ENCODE measurements at places on chromosomes 5 and 9. TPM values are rescaled to one million over a fixed set of nuclear protein-coding genes. Genes with fewer than 3 reads are reported as not detected.

SPATA31D3 gene
- total RNA-seq: not detected

PCDHGA9 gene
- total RNA-seq: 3.9 TPM

GALNT12 gene
- 2.5 TPM for total RNA-seq

GMCL2 gene
- total RNA-seq: not detected

OSTF1 gene
- 41.6 TPM for total RNA-seq

GFI1B gene
- not detected for total RNA-seq

SGCD gene
- total RNA-seq: 10.6 TPM

FBXW11 gene
- 97.1 TPM for total RNA-seq

GPR150 gene
- under 0.01 TPM for total RNA-seq

PLAC8L1 gene
- not detected for total RNA-seq

SPATA31A3 gene
- total RNA-seq: not detected

GRCh38 chr5:94545870-94546625, 72.4 kb downstream of the KIAA0825 start:
- DNase-seq: no peak

DNA sequence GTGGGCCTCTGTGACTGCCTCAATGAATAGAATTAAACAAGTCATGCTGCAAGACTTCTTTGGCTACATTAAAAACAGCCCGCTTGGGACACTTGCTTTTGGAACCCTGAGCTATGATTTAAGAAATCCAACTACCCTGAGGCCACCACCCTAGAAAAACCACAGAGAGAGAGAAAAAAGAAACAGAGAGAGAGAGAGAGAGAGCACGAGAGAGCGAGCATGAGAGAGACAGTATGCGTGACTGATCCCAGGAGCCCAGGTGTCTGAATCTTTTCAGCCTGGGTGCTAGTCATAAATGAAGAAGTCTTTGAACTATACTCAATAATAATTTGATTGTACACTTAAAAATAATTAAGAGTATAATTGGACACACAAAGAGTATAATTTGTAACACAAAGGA, 123.1 kb upstream of the FREM1 start:
- no peak for DNase-seq

DNA sequence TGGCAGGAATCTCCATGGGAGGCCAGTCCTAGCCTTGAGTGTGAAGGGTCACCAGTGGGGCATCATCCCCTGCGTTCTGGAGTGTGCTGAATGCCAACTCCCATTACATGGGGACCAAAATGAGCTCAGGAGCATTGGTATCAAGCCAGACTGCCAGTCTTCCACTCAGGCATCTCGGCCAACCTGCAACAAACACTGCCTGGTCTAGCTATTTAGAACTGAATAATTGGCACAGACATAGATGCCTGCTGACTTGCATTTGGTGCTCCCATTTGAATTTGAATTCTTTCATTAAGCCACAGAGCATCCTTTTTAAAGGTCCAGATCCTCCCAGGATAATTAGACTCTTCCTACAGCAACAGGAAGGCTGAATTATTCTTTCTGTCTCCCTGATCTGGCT, 116.6 kb upstream of the ABCA1 start:
- no peak for DNase-seq

DNA sequence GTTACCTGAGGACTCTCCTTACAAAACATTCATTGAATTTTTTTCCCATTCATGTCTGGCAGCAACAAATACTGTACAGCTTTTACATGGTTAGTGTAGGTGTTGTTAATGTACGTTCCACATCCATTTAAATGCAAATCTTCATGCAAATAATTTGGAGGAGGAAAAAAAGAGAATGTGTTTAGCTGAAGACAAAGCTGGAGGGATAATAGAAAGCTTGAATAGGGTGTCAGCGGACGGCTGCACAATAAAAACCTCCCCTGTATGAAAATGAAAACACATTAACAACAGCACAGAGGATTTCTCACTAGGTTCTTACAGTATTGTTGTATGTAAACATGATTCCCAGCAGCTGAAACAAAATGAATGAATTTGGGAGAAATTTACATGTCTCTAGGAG, 231.5 kb downstream of the ZNF608 start:
- no peak for DNase-seq

DNA sequence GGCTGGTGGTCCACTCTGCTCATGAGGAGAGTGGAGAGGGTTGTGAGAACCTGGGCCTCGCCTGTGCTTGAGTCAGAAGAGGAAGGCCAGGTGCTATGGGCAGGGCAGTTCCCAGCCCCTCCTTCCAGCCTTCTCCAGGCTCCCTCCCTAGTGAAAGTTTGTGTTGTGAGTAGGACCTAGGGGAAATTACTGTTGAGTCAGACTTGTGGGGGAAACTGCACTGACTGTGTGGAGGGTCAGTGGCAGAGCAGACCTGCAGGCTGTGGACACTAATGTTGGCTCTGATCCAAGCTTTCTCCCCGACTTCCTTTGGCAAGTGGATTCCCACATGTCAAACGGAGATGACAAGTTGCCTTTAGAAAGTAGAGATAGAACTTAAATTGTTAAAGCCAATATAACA, 102.6 kb downstream of the ARHGAP26 start:
- DNase-seq: peak; percentile 65

DNA sequence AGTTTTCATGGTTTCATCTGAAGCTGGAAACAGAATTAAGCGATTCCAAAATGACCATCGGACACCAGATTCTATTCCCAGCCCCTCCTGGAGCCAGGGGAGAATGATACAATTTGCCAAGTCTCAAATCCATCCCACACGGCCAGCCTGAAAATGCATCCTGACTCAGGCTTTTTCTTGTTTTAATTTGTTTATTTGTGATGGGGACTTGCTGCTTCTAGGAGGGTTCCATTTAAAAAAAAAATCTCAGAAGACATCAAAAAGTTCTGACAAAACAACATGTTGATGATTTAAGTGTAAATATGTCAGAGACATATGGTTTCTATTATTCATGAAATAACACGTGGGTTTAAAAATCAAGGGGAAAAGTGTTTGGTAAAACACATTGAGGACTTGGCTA, 173.2 kb downstream of the GAS1 start:
- no peak for DNase-seq

DNA sequence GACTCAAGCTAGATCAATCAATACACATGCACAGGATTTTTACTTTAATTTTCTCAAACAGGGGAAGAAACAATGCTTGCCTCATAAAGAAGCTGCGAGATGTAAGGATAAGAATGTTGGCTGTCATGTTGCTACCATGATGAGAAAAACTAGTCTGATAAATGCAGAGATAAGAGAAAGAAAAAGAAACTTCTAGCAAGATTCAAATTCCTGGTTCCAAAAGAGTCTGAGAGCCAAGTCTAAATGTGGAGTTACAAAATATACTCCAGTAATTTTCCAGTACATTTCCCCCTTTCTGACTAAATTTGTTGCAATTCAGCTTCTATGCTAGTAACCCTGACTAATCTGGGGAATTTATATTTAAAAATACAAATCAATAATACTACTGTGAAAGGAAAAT, 10.4 kb upstream of the ANXA1 start:
- no peak for DNase-seq

DNA sequence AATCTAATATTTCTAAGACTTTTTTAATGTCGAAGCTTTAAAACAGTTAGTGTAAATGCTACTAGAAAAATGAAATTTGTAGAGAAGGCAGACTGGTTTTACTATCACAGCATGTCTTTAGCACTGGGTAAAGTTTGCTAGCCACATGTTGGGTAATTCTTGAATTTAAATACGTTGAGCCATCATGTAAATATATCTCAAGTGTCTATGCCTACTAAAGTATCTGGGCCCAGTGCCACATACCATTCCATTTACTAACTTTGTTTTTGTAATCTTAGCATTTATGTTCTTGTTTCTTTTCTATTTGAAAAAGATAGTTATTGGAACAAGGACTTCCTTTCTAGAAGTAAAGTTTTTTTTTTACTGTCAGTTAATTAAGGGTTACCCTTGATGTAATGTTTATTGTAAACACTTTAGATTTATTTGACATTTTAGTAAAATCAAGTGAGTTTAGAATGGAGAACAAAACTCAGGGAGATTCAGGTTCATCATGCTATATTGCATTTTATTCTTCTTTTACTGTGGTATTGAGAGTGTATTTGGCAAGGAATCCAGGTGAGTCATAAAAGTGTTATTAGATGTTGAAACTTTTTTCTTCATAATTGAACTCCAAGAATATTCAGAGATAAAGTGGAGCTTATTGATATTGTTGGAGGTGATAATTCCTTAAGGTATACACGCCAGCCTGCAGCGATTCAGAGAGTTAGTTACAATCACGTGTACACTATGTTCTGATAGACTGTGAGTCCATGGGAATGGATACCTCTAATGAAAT, 182.4 kb downstream of the CCDC171 start:
- DNase-seq: peak; percentile 94

- peak; percentile 92 for DNase-seq
These were observed 4.7 kb downstream of the ABCA1 start for GRCh38 chr9:104923289-104923688.

GRCh38 chr5:87099968-87100367, 167.7 kb upstream of the RASA1 start:
- no peak for DNase-seq

DNA sequence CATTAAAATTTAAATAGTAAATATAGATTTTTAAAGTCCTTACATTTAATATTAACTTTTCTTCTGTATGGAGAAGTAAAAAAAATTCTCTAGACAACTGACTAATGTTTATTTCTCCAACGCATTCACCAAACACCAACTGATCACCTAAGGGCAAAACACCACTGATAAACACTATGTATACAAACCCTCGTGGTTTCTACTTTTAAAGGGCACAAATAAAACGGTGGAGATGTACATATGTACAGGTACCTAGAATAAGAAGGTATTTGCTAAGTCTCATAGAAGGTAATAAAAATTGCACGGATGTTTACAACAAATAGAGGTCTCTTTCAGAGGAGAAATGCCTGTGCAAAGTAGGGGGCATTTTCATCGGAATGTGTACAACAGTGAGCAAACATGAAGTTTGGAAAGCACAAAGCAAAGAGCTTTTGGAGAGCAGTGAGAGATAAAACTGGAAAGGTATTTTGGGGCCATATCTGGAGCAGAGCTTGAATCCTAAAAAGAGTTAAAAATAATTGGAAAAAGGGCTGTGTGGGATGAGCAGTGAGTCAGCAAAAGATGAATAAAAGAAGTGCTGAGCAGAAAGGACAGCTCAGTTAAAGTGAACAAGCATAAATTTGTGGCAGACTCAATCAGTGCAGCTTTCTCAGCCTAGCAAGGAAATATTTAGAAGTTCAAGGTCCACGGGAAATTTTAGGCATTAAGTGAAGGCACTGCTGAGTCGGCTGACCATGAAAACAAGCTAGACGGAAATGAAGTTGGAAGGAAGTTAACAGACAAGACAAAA, 160.0 kb downstream of the TMEM161B start:
- DNase-seq: no peak

DNA sequence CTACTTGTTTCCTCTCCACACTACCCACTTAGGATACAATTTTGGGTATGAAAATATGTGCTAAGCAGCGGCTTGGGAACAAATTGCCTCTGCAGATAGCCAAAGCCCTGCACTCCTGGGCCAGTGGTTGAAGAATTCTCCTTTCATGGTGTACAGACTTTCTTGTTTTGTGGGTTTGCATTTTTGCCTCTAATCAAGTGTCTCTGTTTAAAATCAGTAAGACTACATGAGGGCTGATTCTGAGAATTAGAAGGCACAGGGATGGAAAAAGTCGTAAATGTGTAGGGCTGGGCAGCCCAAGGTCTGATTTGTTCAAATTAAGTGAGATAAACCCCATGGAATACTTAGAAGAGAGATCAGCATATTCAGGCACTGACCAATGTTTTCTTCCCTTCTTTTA, 103.7 kb upstream of the CD180 start:
- DNase-seq: no peak

DNA sequence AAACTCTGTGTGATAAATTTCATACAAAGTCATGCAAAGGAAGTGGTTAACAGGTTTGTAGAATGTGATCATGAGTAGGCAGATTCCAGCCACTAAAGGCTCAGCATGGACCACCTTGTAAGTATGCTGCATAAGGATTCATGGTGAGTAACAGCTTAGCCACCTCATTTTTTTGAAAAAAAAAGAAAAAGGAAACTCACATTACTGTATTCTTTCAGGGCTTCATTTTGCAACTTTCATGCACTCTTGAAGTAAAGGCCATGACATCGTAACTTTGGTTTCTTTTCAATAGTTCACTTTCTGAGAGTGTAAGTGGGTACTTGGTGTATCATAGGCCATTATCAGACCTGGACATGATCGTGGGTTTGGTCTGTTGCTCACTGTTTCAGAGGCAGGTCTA, 175.1 kb downstream of the PCSK1 start:
- DNase-seq: peak; percentile 91

GRCh38 chr9:69140123-69140735, 33.8 kb upstream of the TJP2 start:
- no peak for DNase-seq

DNA sequence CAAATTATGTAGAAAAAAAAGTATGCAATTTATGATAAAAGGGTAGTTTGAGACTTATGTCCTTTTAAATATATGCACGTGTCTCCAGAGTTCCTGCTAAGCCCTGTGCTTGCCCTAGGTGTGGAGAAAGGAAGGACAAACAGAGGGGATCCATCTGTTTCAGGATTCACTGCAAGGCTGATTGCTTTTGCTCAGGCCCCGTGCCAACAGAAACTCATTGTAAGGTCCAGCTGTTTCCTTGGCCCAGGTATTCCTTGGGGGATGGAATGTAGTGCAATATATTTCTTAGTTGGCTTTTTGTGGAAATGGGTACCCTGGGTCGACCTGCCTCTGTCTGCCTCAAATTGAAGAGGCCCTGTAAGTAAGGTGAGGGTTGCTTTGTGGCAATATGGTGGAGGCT, 268.6 kb upstream of the CLINT1 start:
- no peak for DNase-seq

DNA sequence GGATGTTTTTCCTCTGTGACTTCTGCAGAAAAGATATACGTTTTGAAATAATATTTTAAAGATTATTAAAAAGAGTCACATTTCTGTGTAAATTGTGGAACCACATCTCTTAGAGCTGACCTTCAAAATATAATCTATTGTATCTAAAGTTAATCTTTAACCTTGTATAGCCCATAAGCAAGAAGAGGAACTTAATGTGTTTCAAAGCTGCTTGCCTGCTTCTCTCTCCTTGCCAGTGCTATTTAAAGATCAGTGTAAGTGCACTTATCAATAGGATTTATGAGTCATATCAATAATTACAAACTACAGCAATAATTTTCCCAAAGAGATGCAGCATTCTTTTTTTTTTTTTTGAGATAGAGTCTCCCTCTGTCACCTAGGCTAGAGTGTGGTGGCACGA, 29.4 kb upstream of the GDA start:
- no peak for DNase-seq

GRCh38 chr9:110876929-110877328, 161.3 kb downstream of the LPAR1 start:
- DNase-seq: no peak

- no peak for DNase-seq
These were observed 131.7 kb upstream of the ELL2 start for GRCh38 chr5:96093340-96093739.

DNA sequence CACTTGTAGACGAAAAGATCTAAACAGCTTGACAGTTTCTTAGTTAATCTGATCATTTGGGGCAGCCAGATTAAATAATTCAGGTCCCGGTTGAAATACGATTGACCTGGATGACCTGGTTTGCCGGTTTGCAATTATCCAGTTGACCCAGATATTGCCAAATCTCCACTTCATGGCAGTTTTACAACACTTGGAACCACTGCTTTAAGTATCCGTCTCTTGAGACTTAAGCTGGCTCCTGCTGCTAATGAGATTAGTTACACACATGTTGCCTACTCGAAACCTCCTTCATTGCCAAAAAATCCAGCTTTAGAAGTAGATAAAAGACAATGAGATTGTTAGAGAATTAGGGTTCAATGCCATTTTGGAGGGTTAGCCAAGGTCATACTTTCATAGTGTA, 136.2 kb upstream of the HAPLN1 start:
- no peak for DNase-seq
